CD8-positive, alpha-beta memory T cell (primary cell): ENCODE measurements at places on chromosomes 5 and 9. TPM values are rescaled to one million over a fixed set of nuclear protein-coding genes. Genes with fewer than 3 reads are reported as not detected.

FBLL1 gene
- not detected for total RNA-seq

RANBP3L gene
- total RNA-seq = not detected

IER5L gene
- total RNA-seq = 2.8 TPM

EIF4E1B gene
- total RNA-seq = not detected

AQP3 gene
- 9.3 TPM for total RNA-seq

GRCh38 chr9:89722712-89723111, 117.9 kb downstream of the GADD45G start:
- DNase-seq = no peak

- DNase-seq = no peak
Measured at GRCh38 chr5:126961702-126962101, 68.7 kb downstream of the MARCHF3 start.

GRCh38 chr9:93683331-93684134, 107.1 kb downstream of the PHF2 start:
- DNase-seq = no peak

- no peak for DNase-seq
Measured at GRCh38 chr9:21558615-21559401, 76.7 kb upstream of the IFNE start.

DNA sequence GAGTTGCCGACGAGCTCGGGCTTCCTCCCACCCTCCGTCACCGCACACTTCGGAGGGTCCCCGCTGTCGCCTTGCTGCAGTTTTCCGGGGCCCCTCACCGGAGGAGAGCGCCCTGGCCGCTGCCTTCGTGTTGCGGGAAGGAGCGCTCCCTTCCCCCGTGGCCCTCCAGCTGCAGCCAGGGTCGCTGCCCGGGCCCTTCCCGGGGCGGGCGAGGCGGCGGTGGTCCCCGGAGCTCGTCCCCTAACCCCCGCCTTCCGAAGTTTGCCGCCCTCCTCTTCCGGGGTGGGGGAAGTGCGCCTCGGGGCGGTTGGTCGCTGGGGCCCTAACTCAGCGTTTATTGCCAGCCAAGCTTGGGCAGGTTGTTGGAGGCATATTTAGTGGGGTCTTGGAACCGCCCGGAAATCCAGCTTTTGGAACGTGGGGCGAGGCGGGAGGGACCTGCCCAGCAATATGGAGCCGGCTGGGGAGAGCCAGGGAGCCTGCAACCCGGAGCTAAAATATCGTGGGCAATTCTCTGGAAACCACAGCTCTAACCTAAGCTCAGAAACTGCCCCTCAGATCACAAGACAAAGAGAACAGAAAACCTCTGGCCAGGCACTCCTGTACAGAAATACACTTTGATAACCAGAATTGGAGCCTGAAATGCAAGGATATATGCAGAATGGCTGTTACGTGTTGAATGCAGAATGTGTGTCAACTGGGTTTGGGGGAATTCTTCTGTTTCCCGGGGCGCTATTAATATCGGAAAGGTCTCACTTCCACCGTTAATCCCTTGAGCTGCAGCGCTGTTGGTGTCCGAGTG, 890 bp downstream of the PIK3R1 start:
- peak; percentile 71 for DNase-seq

DNA sequence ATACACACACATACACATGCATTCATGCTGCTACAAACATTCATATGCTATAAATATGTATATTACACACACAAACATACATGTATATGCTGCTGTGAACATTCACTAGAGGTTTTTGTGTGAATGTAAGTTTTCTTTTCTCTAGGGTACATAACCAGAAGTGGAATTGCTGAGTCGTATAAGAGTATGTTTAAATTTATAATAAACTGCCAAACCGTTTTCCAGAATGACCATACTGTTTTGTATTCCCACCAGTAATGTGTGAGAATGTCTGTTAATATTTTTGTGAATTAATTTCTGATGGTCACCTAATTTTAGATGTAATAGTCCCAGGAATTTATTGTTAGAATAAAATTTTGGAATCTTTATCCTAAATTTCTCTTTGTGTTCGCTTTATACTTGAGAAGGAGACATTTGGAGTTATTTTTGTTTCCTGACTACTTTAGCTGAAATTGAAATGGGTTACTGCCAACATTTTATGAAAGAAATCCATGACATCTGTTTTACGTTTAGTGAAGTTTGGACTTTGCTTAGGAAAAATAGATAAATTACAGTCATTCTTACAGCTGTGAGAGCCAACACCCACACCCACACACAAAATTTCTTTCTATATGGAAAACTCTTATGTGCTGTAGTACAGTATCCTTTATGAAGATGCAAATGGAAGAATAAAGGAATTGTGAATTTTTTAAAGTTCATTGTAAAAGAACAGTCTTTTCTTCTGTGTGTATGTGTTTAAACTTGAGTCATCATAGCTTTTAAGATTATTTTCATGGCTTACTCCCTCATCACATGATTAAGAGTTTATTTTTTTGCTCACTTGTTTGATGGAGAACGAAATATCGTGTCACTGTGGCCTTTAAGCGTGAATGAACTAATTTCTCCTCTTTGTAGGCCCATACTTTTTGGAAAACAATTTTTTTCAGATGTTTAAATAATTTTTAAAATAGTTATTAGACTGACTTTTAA, 24.3 kb downstream of the CENPP start:
- DNase-seq = no peak

DNA sequence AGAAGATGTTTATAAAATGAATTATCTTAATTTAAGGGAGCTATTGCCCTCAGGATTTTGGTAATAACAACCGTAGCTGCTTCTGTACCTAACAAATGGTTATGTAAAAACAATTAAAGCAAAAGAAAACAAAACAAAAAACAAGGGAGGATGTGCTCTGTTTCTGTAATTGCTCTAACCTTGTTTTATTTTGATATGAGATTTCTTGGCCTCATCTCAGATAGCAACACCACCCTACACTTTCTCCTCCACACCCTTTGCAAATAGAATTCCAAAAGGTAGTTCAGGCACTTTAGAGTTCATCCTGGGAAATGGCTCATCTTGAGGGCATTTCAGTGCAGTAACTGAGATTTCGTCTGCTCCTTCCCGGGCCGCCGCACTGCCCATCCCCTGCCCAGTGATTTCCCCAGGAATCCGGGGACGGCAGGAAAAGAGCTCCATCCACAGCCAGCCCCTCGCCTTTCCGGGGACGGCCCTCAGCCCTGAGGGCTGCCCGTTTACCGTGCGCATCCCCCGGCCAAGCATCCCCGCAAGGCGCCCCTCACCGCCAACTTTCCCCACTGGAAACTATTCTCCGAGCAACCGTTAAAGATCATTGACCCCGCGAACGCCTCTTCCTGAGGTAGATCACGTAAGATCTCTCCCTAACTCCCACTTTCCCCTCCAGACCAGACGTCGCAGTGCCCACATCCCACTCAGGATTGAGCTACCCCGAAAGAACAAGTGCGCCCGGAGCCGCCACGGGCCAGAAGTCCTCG, 1.2 kb downstream of the FNBP1 start:
- DNase-seq = no peak

GRCh38 chr5:95808686-95809413, 13.7 kb downstream of the GLRX start:
- DNase-seq = peak; percentile 67

- no peak for DNase-seq
Measured at GRCh38 chr5:20040901-20041300, 52.9 kb upstream of the CDH18 start.

- no peak for DNase-seq
Measured at GRCh38 chr9:37984672-37985611, 81.0 kb upstream of the SLC25A51 start.

DNA sequence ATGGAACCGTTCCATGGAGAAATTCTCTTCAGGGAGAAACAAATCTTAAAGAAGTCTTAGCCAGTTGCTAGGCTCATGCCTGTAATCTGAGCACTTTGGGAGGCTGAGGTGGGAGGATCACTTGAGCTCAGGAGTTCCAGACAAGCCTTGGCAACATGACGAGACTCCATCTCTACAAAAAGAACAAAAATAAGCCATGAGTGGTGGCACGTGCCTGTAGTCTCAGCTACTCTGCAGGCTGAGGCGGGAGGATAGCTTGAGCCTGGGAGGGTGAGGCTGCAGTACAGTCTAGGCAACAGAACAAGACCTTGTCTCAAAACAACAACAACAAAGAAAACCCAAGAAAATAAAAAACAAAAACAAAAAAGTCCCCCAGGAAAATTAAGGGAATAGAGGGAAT, 8.2 kb downstream of the HSPB3 start:
- DNase-seq = no peak

- no peak for DNase-seq
Measured at GRCh38 chr5:54022223-54022622, 288.1 kb downstream of the ARL15 start.

GRCh38 chr5:158783382-158783781, 316.3 kb downstream of the EBF1 start:
- DNase-seq = no peak

- DNase-seq = no peak
Measured at GRCh38 chr9:123234853-123235252, 33.5 kb downstream of the STRBP start.

DNA sequence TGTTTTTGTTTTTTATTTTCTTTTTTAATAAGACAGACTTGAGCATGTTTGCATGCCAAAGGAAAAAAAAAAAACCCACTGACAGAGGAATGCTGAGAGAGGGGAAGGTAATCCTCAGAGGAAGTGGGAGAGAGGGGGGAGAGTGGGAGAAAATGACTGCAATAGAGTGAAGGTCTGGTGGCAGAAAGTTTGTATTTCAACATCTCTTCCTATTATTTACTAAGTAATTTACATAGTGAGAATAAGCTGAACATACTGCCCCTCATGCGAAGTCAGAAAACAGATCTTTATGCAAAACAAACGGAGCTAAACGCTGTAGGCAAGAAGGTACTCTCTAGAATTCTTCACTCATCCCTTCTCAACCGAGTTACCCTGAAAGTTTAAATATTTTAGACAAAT, 45.0 kb downstream of the ELL2 start:
- no peak for DNase-seq

- no peak for DNase-seq
Measured at GRCh38 chr9:111386386-111386785, 56.4 kb upstream of the OR2K2 start.
